ENCODE measurements at places on chromosomes 4 and X.

DNA sequence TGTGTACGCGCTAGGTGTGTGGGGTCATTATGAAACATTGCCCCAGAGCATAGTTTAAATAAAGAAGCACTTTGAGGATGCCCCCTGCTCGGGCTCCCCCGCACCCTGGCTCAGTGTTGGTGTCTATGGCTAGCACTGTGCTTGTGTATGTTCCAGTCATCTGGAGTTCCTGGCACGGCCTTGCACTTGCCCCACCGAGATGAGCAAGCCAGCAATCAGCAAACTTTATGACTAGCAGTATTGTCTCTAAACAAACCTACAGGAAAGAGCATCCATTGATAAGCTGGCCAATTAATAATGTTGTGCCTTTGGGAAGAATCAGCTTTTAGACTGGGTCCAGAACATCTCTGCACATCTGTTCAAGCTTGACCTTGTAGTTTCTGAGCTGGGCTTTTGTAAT lies 707 bp upstream of the SHROOM4 start:
- no peak for DNase-seq

- no peak for DNase-seq
These were observed 10.2 kb downstream of the ARX start for GRCh38 chrX:25005382-25006185.

DNA sequence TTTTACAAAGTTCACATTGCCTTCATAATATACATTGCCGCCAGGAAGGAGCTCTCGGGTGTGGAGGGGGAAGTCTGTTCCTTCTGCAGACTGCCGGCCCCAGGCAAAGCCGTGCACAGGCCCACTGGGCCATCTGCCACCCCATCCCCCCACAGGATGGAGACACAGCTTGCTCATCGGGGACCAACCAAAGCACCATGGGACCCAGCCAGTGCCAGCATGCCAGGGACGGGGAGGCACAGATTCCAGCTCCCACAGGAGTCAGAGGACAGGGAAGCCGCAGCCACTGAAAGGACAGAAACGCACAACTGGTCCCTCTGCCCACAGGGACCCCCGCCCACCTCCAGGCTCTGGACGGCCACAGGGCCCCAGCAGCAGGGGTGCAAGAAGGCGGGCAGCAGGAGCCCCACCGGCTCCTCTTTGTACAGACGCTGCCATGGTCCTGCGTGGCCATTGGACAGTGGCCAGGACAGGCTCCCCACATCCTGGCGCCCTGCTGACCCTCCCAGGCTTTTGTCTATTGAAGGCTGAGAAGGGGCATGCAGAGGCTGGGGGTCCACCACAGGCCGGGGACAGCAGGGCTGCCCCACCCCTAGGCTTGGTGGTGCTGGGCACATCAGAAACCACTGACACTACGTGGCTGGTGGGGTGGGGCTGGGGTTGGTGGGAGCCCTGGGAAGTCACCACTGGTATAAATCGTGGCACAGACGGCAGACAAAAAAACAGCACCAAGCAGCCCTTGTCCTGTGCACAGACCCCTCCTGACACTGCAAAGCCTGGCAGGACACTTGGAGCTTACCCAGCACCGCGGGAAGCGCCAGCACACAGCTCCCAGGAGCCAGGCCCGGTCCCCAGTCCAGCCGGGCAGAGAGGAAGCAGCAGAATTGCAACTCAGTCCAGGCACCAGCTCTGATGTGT lies 89.0 kb downstream of the FAM53A start:
- peak; percentile 53 for DNase-seq

DNA sequence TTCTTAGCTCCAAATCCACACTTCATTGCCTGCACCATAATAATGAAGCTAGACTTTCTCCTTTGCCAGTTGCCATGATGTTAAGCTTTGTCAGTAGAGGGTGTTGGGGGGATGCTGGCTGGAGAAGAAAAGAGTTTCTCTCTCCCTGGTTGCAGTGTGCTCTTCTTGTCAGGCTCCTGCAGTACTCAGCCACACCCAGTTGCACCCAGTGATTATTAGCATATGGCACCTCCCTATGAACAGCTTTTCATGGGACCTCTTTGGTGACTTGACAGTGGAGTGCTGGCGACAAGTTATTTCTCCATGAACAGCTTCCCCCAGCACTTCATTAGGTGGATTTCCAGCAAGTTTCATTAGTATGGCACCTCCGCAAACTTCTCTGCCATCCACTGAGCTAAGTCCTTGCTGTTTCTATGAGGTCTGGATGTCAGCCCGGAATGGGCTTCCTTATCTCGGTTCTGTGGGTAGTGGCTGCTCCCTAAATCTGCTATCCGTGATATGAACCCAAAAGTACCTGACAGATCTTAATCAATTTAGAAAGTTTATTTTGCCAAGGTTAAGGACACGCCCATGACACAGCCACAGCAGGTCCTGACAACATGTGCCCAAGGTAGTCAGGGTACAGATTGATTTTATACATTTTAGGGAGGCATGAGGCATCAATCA lies 18.8 kb upstream of the OTUD4 start:
- no peak for DNase-seq

DNA sequence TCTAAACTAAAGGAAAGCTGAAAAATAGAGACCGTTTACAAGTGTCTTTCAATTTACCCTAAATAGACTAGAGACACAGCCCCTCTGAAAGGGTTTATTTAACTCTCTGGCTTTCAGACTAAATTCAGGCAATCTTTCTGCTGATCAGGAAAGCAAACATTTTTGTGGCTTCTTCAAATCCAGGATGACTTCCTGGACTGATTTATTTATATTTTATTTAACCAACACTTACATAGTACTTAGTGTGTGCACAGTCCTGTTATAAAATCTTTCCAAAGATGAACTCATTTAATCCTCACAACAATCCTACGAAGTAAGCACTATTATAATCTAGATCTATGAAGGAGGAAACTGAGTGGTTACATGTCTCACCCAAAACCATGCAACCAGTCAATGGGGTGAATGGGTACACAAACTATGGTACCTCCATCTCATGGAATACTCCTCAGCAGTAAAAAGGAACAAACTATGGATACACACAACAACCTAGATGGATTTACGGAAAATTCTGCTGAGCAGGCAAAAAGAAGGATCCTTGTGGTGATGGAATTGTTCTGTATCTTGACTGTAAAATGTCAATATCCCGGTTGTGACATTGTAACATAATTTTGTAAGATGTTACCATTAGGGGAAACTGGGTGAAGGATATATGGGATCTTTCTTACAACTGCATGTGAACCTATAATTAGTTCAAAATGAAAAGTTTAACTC lies 64.1 kb upstream of the MAMLD1 start:
- DNase-seq: no peak

DNA sequence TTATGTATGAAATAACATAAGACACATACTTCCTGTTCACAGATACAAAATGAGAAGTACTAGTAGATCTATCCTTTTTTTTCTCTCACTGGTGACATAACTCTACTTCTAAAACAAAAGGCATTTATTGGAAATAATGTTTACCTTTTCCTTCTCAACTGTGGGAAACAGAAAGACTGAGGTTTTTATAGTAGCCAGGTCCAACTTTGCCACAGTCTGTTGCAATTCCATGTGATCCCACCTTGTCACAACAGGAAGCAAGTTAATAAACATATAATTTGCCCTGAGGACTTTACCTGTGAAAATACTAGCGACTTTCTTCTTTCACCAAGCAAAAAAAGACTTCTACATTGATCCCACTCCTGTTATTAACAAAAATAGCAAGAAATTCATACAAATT lies 475.8 kb downstream of the PDGFC start:
- no peak for DNase-seq

DNA sequence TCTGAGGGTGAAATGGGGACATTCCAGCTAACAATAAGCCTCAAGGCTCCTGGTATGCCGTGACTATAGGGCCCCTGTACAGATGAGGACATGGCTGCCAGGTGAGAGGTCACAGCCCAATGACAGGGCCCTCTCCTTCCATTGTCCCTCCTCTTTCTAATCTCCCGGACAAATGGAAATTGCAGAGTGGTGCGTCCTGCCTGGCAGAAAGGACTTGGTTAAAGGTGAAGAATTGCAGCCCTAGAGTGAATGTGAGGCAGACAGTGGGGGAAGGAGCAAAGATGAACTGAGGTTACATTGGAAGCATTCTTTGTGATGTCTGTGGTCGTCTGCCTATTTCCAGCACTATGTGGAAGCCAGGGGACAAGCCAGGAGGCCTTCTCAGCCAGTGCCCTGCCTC lies 6.7 kb upstream of the UCP1 start:
- no peak for DNase-seq

- no peak for DNase-seq
These were observed 3.4 kb upstream of the HMX1 start for GRCh38 chr4:8874896-8875680.

DNA sequence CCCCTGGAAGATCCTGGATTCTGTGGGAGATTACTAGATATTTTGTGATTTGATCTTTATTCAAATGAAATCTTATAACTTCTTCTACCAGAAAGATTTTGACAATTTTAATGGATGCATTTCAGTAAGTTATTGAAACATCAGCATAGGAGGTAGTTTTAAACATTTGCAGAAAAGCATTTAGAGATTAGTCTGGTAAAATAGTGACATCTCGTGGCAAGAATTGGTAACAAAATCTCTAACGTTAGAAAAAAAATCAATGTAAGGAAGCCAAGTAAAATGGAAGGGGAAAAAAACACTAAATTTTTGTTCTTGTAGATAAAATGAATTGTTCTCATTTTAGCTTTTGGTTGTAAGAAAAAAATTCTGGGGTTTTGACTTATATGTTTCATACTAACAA lies 73.3 kb downstream of the TASL start:
- DNase-seq: no peak

GRCh38 chr4:127015667-127016117 lies 617.1 kb upstream of the INTU start:
- no peak for DNase-seq

- DNase-seq: no peak
These were observed 8.3 kb upstream of the VEGFC start for GRCh38 chr4:176800891-176801534.

All from upper lobe of right lung (tissue), 1 donor.